GM04504 (cell line): ENCODE measurements at places on chromosomes 13 and 19.

GRCh38 chr19:53872762-53873161 is 5.1 kb downstream of the MYADM start:
- no peak for DNase-seq

DNA sequence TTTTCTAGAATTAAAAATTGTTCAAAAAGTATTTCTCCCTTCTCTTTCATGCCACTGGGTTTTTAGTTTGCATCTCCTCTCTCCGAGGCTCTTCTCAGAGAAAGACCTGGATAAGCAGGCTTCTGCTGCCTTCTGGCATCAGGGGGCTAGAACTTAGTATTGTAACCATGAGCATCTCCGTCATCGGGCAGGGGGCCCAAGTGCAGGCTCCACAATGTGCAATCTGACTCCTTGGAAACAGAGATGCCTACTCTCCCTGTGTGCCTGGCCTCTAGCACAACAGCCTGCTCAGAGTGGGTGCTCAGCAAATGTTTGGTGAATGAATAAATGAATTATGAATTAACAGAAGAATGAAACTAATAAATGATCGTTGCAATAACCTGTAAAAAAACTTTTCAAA is 45.6 kb upstream of the MTIF3 start:
- no peak for DNase-seq

DNA sequence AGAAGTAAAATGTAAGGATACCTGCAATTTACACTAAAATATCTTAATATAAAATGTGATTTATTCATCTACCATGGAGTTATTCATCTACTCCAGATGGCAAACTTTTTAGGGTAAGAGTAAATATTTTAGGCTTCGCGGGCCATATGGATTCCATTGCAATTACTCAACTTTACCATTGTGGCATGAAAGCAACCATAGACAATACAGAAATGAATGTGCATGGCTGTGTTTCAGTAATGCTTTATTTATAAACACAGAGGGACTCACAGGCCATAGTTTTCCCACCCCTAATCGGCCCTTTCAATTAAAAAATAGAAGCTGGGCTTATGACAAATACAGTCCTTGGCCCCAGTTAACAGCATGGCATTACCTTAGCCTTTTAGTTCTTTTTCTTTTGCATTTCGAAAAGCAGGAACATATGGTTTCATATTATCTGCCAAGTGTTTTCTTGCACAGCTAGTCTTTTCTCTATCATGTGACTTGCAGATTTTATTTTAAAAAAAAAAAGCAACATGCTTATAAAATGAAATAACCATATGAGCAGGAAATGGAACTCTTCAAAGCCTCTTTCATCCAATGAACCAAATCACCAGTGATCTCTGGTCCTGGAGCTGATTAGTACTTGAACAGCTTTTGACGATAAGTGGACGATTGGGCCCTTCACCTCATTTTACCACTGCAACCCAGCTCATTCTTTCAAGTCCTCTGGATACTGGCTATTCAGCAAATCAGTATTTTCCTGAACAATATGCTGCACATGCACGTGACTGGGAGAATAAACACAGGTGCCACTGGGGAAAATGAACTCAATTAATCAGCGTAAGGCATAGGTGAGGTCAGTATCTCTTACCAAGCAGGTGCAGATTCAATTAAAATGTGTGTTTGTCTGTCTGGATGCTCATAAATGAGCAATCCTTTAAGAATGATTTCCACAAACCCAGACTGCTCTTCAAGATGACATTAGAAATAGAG is 63.9 kb downstream of the LHFPL6 start:
- no peak for DNase-seq

GRCh38 chr13:79692846-79693245 is 211.9 kb downstream of the NDFIP2 start:
- DNase-seq = no peak

DNA sequence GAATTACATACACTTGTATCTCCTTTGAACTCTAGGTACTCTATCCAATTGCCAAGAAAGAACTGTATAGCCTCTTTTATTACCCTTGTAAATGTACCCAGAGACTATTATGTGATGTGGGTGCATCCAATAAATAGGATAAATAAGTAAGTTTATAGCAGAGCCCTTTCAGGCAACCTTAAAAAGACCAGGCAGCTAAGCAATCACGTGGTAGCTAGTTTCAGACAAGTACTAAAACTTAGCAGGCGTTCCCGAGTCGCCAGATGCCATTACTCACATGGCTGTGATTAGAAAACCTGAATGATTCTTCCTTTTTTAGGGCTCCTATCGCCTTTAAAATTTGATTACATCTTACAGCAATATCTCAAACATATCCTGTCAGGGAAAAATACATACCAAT is 1303.0 kb downstream of the EFNB2 start:
- no peak for DNase-seq

DNA sequence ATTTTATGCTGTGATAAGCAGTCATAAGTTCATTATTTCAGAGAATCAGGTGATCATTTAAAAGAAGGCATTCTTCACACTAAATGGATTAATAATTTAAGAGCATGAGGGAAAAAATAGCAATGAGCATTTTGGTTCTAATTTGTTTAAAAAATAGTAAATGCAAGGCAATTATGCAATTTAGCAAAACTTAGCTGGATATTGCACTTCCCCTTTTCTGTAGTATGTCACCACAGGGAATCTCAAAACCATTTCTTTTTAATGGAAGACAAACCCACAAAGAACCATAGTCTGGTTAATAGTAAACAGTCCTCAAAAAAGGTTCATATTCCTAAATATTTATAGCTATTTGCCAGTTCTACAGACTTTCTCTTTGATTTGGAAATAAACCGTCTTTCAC is 30.2 kb downstream of the COG6 start:
- DNase-seq = no peak

- no peak for DNase-seq
These were observed 5.5 kb upstream of the SAE1 start for GRCh38 chr19:47124937-47125668.

GRCh38 chr13:32453981-32454380 is 26.1 kb upstream of the N4BP2L1 start:
- no peak for DNase-seq

- no peak for DNase-seq
These were observed 2.1 kb upstream of the FDX2 start for GRCh38 chr19:10317857-10318462.

GRCh38 chr19:55638864-55639359 is 1.9 kb upstream of the ZNF580 start:
- no peak for DNase-seq
